KBM-7 (cell line): ENCODE measurements at places on chromosomes 6 and 20.
A peak's percentile ranks its signal among the peaks of the same experiment; 100 is the strongest.

DNA sequence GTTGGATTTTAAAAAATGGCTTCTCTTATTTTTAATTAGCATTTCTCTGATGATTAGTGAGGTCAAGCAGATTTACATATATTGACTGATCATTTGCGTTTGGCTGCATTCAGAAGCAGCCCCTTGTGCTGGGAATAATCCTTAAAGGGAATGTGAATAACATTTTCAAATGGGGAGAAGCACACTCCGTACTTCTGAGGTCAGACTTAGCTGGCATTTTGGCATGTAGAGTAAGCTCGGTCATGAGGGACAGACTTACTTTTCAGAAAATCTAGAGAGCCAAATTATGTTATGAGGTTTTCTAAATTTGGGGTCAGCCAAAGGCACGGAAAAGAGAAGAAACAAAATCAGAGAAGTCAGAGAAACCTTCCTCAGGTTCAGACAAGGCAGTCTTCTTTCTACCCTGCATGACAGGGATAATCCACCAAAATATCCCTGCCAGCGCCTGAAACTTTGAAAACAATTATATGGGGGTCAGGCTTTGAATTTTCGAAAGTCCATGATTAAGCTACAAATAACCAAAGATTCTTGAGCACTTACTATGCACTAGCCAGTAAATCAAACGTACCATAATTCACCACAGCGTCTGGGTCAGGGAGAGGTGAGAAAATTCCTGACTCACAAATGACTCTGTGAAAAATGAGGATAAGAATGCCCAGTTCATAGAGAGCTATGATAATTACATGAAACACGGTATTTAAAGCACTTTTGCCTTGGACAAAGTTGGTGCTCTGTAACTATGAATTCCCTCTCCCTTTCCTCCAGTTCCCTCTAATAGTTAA lies 44.9 kb downstream of the ADAT2 start:
- DNase-seq, result no peak

- DNase-seq, result peak; percentile 72
Measured at GRCh38 chr6:138590796-138591709, 91.8 kb upstream of the NHSL1 start.

- no peak for DNase-seq
Measured at GRCh38 chr6:33689148-33689494, 22.4 kb downstream of the UQCC2 start.

DNA sequence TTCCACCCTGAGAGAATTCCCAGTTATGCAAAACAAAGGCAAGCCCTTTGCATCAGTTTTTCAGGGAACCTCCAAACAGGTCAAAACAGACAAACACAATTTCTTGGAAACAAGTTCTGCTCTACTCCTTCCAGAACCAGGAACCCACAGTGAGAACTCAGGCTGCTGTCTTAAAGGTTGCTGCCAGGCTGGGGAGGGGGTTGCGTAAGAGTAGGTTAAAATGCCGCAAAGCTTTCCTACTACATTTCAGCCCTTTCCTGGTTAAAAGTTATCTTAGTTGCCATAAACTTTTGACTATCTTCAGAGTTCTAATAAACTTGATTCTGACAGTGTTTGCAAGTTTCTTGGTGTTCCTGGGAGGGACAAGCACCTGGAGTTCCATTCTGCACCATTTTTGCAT lies 33.8 kb downstream of the KPNA5 start:
- DNase-seq, result no peak

DNA sequence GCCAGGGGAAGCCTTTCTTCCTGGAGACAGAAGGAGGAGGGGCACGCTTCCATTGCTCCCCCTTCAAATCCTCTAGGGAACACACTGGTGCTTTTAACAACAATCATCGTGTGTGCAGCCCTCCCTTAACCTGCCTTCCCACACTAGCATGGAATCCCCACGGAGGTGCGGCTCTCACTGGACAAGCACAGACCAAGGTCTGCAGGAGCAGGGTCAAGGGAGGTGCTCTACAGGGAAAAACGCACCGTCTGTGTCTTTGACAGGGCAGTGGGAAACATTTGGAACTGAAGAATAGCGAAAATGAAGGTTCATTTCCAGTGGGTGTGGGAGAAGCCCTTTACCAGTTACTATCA lies 527.1 kb downstream of the QKI start:
- no peak for DNase-seq

GRCh38 chr6:170388113-170388512 lies 81.6 kb downstream of the FAM120B start:
- DNase-seq, result no peak

- no peak for DNase-seq
Measured at GRCh38 chr6:128158496-128158895, 257.6 kb upstream of the THEMIS start.

DNA sequence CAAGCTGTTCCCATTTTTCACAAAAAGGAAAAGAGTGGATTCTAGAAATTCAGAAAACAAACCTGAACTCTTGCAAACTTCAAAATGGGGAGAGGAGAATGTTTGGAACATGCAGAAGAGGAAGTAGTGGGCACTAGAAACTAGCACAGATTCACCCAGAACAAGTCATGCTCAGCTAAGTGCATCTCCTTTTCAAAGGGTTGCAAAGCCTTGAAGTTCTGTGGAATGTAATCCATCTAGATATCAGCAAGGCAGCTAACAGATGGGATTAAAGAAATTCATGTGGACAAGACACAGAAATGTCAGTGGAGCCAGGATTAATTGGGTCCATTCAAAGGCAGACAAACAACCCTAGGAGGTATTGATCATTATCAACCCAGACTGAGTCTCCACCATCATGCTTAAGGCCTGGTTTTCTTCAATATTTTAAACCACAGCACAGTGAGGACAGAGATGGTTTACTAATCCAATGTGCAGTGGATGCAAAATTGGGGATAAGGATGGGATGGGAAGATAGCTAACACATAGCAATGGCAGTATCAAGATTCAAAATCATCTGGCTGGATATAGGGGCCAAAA lies 31.3 kb downstream of the KCNK5 start:
- DNase-seq, result no peak

DNA sequence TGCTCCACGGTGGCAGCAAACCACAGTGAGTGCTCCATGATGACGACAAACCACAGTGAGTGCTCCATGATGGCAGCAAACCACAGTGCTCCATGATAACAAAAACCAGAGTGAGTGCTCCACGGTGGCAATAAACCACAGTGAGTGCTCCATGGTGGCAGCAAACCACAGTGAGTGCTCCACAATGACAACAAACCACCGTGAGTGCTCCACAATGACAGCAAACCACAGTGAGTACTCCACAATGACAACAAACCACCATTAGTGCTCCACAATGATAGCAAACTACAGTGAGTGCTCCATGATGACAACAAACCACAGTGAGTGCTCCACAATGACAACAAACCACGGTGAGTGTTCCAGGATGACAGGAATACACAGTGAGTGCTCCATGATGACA lies 36.0 kb upstream of the LRFN2 start:
- no peak for DNase-seq

- peak; percentile 25 for DNase-seq
Measured at GRCh38 chr6:157023958-157024357, 246.8 kb downstream of the ARID1B start.

DNA sequence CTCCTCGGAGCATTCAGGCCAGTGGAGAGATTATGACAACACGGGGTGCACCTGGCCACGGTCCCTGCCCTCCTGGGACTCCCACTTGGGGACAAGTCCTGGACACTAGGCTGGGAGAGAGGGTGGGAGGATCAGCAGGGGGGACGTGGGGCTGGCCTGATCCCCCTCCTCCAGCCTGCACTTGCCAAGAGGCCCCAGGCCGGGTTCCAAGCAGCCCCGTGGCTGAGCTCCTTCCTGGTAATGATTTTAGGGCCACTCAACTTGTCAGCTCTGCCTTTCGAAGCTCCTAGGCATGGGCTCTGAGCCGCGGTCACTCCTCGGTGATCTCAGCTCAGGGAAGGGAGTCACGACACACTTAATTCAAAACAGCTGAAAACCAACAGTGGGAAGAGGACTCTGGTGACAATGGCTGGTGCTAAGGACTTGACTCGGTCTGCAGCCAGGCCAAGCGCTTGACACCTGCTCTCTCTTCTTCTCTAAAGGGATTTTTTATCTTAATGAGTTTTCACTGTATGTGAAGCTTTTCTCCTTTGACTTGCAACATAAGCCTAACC lies 161.7 kb downstream of the BMP7 start:
- DNase-seq, result no peak

DNA sequence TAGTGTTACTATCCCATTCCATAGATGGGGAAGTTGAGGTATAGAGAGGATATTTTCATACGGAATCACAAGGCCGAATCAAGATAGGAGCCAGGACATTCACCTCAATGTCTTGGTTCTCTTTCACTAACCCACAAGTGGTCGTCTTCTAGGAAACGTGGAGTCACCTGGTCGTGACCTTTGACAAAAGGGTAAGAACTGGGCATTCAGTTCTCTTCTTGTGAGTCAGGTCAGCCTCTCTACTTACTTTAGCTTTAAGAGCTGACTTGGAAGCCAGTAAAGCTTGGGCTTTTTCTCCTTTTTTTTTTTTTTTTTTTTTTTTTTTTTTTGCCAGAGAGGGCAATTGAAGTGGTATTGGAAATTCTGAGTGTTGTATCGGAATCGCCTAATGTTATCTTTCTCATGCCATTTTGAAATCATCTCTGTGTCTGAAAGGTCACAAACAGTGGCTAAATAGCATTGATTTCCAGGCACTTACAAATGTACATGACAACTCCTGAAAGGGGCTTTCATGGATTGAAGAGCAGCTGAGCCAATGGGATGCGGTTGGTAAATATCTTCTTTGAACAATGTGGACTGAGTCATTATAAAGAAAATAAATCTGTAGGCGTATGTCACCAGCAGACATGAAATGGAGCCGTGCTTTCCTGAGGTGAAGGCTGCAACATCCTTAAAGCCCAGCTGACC lies 356.9 kb downstream of the KIF16B start:
- DNase-seq, result no peak

GRCh38 chr6:27720607-27721580 lies 191.3 kb downstream of the OR2B2 start:
- no peak for DNase-seq
